Central memory CD8-positive, alpha-beta T cell (primary cell): ENCODE measurements at places on chromosomes 11 and 22.

DNA sequence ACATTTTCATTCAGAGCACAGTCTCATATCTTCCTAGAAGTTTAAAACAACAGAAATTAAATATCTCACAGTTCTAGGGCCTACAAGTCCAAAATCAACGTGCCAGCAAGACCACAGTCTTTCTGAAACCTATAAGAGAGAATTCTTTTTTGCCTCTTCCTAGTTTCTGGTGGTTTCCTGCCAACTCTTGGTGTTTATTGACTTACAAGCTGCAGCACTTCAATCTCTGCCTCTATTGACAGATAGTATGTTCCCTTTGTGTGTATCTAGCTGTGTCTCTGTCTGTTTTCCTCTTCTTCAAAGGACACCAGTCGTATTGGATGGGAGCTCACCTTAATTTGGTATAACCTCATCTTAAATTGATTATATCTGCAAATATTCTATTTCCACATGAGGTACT is 347.5 kb downstream of the DCDC1 start:
- no peak for DNase-seq

DNA sequence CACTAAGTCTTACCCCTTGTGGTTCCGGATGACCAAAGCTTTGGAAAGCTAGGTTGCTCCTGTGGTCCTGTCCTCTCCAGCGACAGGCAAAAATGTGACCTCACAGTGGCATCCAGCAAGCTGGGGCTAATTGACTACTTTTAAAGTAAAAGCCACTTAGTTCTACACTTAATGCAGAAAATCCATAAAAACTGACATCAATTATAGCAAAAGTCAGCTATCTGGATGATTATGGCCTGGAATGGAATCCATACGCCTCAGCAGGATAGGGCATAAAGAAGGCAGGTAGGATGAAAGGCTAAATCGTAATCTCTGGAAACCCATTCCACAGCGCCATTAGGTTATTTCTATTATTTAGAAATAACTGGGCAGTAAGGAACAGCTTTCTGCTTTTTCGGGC is 91.9 kb downstream of the ARL14EP start:
- no peak for DNase-seq

GRCh38 chr22:36425977-36426523 is 38.3 kb upstream of the MYH9 start:
- DNase-seq = no peak

GRCh38 chr22:36856121-36856791 is 4.5 kb upstream of the NCF4 start:
- peak; percentile 85 for DNase-seq

DNA sequence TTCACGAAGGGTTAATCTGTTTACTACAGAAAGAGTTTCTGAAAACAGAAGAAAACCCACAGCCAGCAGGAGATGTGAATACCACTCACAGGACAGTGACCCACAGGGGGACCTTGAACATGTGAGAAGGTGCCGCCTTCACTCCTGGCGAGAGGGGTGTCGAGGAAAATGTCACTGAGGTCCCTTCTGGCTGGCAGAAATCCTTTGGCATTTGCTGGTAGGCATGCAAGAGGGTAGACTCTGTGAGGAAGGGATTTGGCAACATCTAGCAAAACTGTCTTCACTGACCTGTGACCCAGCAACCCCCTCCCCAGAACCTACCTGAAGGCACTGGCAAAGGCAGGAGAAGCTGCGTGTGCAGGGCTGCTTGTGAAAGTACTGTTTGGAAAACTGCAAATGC is 8.6 kb downstream of the KCNQ1 start:
- DNase-seq = no peak

- DNase-seq = no peak
These were observed 39.7 kb downstream of the DKK3 start for GRCh38 chr11:11968511-11969280.

GRCh38 chr11:4019891-4020290 is 74.7 kb upstream of the RRM1 start:
- DNase-seq = no peak

DNA sequence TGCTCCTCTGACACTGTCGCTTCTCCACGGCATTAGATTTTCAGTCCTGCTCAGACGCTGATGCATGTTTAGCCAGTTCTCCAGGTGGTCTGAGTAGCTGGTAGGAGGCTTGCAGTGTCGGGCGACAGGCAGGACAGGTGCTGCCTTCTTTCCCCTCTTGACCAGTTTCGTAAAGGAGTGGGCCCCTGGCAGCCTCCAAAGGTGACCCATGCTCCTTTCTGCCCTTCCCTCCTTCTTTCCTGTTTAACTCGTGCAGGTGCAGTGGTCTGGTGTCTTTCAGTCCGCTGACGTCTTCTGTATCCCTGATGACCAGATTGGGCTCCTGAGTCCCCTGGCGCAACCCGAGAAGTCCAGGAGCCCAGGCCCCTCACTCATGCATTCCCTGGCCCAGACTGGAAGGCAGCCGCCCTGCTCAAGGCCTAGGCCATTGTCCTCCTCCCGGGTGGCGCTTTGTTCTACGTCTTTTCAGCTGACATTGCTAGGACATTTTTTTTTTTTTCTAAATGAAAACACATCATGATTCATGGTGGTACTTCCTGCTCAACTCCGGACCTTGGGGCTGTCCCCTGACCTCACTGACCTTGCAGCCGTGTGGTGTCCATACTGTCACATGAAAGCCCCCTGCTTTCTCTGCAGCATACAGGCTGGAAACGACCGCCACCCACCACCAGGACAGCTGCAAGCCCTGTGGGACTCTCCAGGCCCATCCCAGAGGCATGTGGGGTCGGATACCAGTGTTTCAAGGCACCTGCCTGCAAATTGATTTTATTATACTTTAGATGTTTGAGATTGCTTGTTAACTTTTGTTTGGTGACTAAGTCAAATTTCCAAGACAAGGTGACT is 25.5 kb upstream of the TXNRD2 start:
- DNase-seq = no peak

- no peak for DNase-seq
These were observed 6.0 kb downstream of the ART5 start for GRCh38 chr11:3635641-3636375.
